Activated naive CD4-positive, alpha-beta T cell treated with Interleukin-2 at 50 U/mL for 16 hours (primary cell): ENCODE measurements at places on chromosomes 11 and 22.

DNA sequence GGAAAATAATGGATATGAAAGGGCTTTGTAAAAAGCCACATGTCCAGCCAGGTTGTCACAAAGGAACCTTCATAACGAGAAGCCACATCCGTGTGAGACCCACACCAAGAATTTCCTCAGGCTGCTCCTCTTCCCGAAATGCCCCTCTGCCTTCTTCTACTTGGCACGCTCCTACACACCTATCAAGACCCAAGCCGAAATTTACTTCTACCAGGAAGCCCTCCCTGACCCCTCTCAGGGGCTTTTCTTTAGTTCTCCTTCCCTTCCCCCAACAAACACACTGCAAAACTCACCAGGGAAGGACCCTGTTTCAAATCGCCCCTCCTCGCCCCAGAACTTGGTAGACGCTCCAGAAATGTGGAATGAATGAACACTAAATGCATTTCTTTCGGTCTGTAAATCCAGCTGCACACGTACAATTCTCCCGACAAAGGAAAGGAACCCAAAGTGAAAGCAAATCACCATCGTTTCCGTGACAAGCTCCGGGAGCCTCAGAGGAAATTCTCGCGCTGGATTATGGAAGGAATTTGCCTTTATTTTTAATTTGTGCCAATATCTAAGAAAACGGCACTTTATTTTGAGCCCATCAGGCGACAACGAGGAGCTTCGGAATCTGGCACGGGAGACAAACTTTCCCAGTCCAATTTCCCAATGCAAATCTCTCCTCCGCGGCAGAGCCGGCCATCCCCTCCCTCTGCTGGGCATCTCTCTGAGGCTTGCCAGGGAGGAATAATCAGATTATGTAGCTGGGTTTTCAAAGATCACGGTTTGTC is 13.2 kb upstream of the SHISAL1 start:
- DNase-seq = no peak

- DNase-seq = no peak
Observed at GRCh38 chr22:19103880-19104821, 18.1 kb downstream of the DGCR2 start.

DNA sequence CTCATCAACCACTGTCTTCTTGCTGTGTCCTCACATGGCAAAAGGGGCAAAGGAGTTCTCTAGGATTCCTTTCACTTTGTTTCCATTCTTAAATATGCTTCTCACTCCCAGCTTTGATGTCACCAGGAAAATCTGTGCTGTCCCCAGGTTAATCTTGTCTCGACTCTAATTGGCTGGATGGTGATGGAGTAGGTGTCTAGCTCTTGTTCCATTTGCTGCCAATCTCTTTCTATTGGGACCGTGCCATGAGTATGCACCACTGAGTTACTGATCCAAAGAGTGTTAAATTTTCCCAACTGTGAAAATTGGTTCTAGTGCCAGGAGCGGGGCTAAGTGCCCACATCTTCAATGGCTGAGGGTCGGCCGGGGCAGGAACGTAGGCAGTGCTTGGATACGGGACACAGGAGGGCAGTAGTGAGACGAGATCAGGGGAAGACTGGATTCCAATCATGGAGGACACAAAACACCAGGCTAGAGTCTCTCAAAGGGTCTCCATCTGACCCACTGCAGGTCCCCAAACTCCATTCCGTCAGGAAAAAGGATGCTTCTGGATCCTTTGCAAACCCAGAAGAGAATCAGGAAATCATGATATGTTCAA is 47.7 kb upstream of the CSNK2A3 start:
- DNase-seq = no peak

- no peak for DNase-seq
Observed at GRCh38 chr11:111384494-111384893, 5.4 kb upstream of the POU2AF1 start.

DNA sequence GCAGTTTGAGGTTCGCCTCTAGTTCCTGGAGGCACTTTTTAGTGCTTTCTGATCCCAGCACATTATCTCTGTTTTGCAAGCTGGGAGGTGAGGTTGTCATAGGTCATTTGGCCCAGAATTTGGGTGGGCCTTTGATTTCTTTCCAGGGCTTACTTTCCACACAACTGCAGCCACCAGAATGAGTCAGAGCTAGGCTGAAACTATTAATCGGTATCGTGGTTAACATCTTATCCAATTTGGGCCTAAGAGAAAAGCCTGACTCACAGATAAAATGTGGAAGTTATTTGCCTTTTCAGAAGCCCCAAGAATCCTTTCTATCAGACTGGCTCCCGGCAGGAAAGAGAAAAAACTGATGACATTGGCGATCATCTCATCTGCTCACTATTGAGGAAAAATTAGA is 166.4 kb downstream of the KIRREL3 start:
- DNase-seq = no peak

- DNase-seq = peak; percentile 66
Observed at GRCh38 chr22:41447435-41448188, 1.0 kb upstream of the TOB2 start.

GRCh38 chr22:28791841-28792490 is 8.4 kb downstream of the XBP1 start:
- no peak for DNase-seq

DNA sequence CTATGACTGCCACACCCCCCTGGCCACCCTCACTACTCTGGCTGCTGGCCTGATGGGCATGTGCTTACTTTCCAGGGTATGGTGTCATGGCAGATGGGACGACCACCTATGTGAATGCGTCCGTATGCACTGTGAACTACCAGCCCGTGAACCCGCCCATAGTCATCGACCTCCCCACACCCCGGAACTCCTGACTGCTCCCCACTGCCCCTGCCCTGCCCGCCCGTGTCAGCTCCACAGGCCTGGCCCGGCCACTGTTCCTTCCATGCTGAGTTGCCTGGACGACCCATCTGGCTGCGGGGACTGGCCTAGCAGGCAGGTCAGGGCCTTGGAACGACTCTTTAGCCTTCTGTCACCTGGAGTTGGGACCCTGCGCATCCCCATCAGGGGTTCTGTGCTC is 93.6 kb downstream of the MPPED1 start:
- no peak for DNase-seq

DNA sequence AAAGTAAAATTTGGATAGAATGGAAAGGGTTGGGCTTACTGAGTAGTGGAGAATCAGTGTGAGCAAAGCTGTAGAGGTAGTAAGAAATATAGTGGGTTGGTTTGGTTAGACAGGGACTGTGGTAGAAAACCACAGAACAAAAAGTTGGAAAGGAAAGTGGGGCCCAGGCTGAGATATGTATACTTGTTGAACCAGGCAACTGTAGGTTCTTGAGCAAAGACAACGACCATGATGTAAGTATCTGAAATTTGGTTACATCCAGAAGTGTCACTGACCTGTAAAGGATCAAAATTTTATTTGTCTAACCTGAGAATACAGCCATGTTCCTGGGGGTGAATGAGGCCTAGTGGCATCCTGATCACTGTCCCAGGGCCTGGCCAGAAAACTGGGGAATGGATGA is 114.1 kb downstream of the STIM1 start:
- no peak for DNase-seq

DNA sequence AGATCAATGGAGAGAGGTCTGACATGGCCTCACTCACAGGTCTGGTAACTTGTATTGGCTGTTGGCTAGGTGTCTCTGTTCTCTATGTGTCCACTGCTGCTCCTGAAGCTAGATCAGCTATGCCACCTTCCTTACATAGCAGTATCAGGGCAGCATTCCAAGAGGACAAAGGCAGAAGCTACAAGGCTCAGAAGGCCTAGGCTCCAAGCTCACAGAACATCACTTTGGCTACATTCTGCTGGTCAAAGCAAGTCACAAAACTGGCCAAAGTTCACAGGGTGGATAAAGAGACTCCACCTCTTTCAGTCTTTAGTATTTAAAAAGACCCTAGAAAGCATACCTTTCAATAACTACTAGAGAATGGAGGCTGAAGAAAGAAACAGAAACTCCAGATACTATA is 4.1 kb downstream of the SLC5A12 start:
- DNase-seq = no peak

DNA sequence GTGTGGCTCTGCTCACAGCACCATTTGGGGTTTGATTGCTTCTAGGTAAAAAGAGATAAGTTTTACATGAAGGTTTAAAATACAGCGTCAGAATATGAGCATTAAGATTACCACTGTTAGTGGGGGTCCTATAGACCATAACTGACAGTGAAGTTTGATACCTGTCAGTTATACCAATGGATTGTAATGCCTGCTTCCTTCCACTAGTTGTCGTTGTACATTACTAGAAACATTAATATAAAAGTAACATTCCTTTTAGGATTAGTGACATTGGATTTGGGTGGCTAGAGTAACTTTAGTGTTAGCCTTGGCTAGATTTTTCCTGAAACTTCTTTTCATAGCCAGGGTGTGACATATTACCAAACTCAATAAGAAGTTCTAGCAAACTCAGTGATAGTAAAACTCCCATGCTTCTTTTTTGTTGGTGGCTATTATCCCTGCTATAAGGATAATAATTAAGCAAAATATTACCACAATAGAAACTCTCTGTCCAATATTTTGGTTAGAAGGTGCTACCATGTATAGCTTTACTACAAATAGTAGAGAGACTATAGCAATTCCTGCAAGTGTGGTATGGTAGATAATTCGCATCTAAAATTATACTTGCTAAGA is 57.1 kb downstream of the FAM181B start:
- no peak for DNase-seq

- no peak for DNase-seq
Observed at GRCh38 chr11:18063125-18063524, 17.1 kb upstream of the TPH1 start.
